ENCODE measurements at places on chromosomes 11 and 22. TPM values are rescaled to one million over a fixed set of nuclear protein-coding genes. Genes with fewer than 3 reads are reported as not detected.

- DNase-seq: no peak
These were observed 35.6 kb upstream of the CADM1 start for GRCh38 chr11:115539844-115540243.

Gene GPHA2
- total RNA-seq: not detected

DNA sequence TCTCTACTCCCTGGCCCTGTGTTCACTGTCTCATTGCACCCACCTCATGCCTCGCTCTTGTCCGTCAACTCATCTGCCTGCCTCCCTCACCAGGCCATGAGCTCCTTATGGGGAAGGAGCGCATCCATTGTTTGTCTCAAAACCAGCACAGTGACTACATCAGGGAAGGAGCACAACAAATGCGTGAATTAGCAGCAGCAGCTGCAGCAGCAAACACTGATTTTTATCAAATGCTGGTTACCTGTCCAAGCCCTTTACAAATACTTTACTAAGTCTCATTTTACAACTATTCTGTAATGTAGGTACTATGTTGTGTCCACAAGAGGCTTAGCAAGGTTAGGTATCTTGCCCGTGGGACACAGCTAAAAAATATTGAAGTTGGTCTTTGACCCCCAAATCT, 85.9 kb upstream of the PLET1 start:
- DNase-seq: no peak

DNA sequence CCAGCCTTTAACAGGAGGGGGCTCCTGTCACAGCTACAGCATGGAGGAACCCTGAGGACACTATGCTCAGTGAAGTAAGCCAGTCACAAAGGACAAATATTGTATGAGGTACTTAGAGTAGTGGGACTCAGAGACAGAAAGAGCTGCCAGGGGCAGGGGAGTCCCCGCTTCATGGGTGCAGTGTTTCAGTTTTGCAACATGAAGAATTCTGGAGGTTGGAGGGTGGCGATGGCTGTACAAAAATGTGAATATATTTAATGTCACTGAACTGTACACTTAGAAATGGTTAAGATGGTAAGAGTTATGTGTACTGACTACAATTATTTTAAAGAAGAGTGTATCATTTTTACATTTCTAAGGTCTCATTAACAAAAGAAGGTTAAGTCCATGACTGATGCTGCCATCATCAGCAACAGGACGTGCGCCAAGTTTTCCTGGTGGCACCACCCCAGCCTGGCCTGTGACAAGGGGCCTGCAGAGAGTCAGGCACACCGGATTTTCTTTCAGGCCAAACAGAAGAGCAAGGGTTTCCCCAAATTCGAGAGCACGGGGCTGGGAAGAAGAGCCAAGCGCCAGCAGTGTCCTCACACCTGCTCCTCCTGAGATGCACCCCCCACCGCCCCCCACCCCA, 22.1 kb downstream of the YPEL1 start:
- DNase-seq: no peak

GRCh38 chr11:77127920-77128691, at the start of gene MYO7A:
MYO7A (plus strand) TSS chr11:77128246; CDS start chr11:77130635, 2,389 bp downstream.
- peak; percentile 70 for DNase-seq

- DNase-seq: no peak
These were observed 4.0 kb upstream of the IFITM5 start for GRCh38 chr11:303363-303762.

GRCh38 chr22:29431986-29432385, 6.4 kb upstream of the RFPL1 start:
- DNase-seq: no peak

DNA sequence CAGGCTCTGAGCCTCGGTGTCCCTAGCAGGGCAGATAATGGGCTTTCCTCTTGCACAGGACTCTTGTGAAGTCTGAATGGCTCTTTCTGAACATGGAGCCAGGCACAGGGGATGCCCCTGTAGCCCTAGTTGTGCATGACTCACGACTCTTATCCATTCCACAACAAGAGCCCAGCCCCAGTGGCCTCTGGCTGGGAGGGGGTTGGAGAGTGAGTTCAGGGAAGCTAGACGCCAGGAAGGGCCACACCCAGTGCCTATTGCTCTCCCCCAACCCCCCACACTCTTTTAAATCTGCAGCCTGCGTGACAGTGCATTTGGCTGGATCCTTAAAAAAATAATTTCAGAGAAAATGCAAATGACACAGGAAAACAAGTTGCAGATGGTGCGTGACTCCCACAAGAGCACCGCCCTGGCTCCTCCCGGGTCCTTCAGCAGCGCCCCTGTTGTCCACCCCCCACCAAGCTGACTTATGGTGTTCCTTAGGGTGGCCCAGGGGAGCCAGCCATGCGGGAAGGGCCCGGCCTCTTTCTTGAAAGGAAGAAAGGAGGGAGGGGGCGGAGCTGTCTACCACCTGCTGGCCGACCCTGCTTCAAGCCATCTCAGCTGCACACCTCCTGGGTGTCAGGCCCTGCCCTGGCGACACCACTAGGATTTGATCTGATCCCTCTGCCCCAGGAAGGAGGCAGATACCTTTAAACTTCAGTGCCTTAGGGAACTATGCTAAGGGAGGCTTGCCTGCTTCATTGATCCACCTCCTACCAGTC, 74.7 kb downstream of the MN1 start:
- DNase-seq: peak; percentile 72

GRCh38 chr22:28506150-28506535, 173.5 kb downstream of the TTC28 start:
- DNase-seq: no peak

DNA sequence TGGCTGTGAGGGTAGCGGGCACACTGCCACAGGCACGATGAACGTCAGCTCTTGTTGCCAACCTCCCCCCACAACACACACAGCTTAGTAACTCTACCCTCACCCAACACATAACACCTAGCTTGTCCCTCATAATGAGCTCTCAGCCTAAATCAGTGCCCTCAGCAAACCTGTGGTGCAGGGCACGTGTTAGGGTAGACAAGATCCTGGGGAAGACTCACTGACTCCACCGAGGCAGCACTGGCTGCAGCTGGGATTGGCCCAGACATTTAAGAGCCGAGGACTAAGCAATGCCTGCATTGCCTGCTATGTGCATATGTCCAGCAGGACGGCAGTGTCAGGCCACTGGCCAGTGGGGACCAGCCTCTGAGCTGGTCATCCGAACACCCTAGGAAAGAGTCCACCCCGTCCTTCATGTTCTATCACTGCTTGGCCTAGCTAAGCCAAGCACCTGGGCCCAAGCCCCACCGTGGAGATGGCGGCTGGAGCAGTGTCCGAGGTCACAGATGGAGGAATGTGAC, 32.9 kb upstream of the TRIM29 start:
- DNase-seq: no peak

Gene CHRDL2
- total RNA-seq: 6.5 TPM

DNA sequence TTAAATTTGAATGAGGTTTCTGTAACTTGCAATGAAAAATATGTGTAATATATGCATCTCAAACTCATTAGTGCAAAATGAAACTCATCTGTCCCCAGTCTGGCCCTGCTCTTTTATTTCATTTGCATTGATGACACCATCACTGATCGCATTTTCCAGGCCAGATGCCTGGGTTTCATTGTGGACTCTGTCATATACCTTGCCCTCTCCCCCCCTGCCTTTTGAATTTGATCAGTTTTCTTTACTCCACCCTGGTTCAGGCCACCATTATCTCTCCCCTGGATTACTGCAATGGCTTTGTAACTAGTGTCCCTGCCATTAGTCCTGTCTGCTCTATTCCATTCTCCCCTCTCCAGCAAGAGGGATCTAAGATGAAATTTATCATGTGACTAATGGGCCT, 360.6 kb upstream of the C11orf87 start:
- DNase-seq: no peak

GRCh38 chr11:35944503-35945136, 758 bp downstream of the LDLRAD3 start:
- DNase-seq: no peak

Gene APLP2
- total RNA-seq: 325 TPM

- no peak for DNase-seq
These were observed 73.8 kb upstream of the OPCML start for GRCh38 chr11:133606124-133606523.

Gene ANO1
- total RNA-seq: 7.7 TPM

Gene SELENOO
- 15.0 TPM for total RNA-seq

DNA sequence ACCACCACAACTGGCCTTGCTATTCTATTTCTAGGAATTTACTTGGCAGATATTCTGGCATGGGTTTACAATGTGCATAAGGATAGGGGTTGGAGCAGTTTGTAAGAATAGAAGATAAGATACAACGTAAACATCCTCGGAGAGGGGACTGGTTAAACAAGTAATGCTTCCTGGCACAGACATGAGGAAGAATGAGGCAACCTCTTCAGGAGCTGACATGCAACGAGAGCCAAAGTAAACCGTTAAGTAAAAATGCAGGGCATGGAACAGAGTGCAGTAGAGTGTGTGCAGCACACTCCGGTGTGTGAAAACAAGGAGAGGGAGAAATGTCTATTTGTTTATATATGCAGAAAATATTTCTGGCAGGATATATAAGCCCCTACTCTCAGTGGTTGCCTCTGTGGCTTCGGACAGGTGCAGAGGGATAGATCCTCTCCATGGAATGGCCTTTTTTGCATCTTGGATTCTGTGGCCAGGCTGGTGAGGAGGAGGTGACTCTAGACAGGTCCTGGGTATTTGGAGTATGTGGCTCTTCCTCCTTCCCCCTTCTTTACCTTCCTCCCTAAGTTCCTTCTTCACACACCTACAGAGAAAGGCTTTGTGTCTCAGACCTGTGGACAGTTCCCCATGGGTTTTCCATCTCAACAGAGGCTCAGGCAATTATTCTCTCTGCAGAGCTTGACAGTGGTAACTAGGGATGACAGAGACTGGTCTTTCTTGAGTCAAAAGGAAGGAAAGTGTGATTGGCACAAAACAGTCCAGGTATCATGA, 2.5 kb downstream of the RAB36 start:
- DNase-seq: no peak

Gene SHANK2
- total RNA-seq: 0.27 TPM

GRCh38 chr11:64600281-64600992, 9.4 kb downstream of the SLC22A12 start:
- no peak for DNase-seq

GRCh38 chr11:31424652-31425051, 55.0 kb downstream of the DNAJC24 start:
- DNase-seq: no peak

- DNase-seq: no peak
These were observed 144.0 kb downstream of the SPON1 start for GRCh38 chr11:14106303-14107049.

- DNase-seq: no peak
These were observed at the start of gene SYT13 for GRCh38 chr11:45285930-45286632. SYT13 (minus strand) TSS chr11:45286341; CDS start chr11:45286207, 134 bp downstream.

- no peak for DNase-seq
These were observed 64.4 kb upstream of the RRM1 start for GRCh38 chr11:4030197-4030596.

DNA sequence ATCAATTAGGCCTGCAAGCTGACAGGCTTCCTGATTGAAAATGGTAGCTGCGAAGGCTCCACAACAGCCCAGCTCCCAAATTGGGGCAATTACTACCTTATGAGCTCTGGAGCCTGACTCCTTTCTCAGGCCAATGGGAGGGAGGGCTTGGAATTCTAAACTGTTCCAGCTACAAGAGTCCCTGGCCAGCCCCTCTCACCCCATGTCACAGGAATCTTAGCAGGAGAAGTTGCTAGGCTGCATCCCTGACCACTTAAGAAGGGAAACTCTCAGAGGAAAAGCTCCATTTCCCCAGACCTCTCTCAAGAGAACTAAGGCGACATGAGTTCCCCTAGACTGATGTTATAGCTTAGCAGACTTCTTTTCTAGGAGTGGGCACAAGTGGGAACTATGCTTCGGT, 4.9 kb downstream of the LRP4 start:
- no peak for DNase-seq

Gene MPPED2
- 10.8 TPM for total RNA-seq

DNA sequence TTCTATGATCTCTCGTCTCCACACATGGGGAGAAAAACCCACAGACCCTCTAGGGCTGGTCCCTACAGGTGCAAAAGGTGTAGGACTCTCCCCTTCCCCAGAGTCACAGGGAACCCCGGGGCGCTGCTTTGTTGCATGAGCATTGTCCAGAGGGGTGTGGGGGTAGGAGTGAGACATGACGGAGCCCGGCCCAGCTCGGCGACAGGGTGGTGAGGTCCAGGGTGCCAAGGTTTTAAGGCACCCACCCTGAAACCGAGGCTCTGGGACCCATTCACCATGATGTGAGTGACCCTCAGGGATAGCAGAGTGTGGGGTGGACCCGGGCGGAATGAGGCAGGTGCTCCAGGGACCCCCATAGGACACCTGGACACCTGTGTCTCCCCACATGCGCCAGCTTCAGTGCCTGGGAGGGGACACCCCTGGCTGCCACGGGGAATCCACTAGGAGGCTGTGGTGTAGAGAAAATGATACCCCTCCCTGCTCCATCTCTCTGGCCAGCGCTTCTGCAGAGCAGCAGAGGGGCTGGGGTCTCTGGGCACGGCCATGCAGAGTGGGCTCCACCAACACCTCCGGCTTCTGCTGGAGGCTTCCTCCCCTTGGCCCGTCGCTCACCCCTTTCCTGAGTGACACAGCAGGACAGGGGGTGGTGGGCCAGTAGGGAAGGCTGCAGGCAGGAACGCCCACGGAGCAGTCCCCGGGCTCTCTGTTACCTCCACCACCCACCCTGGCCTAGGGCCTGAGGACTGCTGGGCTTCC, 15.2 kb downstream of the KRTAP5-5 start:
- no peak for DNase-seq

- no peak for DNase-seq
These were observed 590 bp downstream of the ATG13 start for GRCh38 chr11:46617972-46618314.

Gene SAA1
- total RNA-seq: not detected

DNA sequence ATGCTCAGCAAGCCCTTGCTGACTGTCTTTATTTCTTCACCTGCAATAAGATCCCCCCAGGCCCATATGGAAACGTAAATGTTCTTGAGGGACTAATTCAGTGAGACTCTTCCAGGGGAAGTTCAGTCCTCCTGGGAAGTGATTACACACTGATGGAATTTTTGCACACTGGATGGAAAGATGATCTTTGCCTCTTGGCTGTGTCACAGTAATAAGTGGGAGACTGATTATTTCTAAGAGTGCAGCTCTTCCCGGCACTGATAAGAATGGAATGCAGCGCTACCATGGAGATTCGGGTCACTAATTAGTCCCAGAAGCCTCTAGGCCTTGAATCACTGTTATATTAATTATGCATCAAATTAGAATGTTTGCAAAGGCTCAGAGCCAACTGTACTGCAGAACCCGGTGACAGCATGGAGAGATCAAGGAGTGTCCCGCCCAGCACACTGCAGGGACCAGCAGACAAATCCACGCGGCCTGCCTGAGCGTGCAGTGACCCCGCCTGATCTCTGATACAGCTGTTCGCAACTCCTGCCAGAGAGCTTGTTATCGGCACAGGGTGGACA, 178.3 kb downstream of the SNX19 start:
- peak; percentile 78 for DNase-seq

Measured in left ventricle myocardium inferior (tissue), 1 donor.